Activated CD8-positive, alpha-beta memory T cell treated with anti-CD3 and anti-CD28 coated beads, Interleukin-2, amount 10 ng/mL, durations not matched to agents 7 days and 5 days (primary cell): ENCODE measurements at places on chromosomes 6 and 20. TPM values are rescaled to one million over a fixed set of nuclear protein-coding genes. Genes with fewer than 3 reads are reported as not detected.

DNA sequence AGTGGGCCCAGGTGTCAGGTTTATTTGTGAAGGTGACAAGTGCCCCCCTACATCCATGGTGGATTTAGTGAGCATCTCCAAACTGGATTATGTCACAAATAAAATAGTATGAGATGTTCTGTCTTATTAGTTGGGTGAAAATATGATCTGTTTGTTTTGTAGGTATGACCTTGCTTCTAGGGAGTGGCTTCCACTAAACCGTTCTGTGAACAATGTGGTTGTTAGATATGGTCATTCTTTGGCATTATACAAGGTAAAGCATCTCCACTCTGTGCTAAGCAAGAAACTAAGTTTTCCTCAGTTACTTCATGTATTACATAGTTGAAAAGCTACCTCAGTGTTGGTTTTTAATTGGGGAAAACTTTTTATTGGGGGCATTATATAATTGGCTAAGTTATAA is 88.4 kb downstream of the ATRN start:
- DNase-seq = no peak

DNA sequence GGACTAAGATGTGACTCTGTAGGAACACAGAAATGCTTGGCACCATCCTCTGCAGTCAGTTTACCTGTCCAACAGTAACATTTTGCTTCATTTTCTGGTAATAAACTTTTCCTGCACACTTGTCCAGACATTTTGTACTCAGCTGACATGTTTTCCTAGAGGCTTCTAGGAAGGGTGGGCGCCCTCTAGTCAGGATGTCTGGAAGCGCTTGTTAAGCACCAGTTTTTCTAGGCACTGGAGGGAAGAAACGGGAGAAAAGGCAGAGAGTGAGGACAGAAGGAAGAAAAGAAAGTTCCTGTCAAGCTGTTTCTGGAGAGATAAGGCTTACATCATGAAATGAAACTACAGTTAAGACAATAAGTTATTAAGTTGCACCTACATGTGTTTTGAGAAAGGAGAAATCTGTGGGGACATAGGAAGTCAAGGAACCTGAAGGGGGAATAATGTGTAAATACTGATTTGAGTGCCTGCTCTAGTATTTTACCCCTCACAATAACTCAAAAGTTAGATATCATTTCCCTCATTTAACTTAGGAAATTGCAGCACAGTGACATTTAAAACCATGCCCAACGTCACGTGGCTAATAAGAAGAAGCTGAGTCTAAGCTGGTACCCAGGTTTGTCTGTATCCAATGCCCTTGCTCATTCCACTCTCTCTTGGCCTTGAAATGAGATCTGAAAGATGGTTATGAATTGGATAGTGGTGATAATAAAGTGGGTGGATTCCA is 42.7 kb upstream of the TNFRSF21 start:
- DNase-seq = no peak

The SRMS gene
- total RNA-seq = not detected

The ANKRD66 gene
- not detected for total RNA-seq

The TRIM31 gene
- not detected for total RNA-seq

DNA sequence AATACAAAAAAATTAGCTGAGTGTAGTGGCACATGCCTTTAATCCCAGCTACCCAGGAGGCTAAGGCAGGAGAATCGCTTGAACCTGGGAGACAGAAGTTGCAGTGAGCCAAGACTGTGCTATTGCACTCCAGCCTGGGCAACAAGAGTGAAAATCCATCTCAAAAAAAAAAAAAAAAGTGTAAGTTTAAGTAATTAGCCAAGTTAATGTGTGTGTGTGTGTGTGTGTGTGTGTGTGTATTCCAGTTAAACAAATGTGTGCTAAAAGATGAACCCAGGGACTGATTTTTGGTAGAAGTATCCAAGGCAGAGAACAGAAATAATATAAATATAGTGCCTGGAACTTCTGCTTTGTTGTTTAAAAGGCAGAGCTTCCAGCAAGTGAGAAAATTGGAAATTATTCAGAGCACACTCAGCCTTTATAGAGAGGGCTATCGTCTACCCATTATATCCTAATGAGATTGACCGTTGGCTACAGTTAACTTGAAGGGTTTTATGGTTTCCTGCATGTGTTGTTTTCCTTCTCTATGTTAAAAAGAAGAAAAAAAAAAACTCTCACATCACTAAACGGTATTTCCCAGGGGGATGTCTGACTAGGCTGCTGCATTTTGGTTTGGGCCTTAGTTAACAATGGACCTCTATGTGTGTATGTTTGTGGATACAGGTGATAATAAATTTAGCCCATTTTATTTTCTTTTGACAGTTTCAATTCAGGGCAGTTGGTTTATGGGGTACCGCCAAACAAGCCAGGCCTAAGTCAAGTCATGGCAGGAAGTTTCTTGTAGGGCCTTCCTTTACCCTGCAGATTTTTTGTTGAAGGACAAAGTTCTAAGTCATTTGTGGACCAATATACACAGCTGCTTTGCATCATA is 9.8 kb downstream of the SOX4 start:
- DNase-seq = no peak

- DNase-seq = no peak
Measured at GRCh38 chr20:1555952-1556351, 1.6 kb downstream of the SIRPD start.

The CCDC170 gene
- not detected for total RNA-seq

GRCh38 chr6:81988871-81989270 is 236.4 kb upstream of the TENT5A start:
- no peak for DNase-seq

DNA sequence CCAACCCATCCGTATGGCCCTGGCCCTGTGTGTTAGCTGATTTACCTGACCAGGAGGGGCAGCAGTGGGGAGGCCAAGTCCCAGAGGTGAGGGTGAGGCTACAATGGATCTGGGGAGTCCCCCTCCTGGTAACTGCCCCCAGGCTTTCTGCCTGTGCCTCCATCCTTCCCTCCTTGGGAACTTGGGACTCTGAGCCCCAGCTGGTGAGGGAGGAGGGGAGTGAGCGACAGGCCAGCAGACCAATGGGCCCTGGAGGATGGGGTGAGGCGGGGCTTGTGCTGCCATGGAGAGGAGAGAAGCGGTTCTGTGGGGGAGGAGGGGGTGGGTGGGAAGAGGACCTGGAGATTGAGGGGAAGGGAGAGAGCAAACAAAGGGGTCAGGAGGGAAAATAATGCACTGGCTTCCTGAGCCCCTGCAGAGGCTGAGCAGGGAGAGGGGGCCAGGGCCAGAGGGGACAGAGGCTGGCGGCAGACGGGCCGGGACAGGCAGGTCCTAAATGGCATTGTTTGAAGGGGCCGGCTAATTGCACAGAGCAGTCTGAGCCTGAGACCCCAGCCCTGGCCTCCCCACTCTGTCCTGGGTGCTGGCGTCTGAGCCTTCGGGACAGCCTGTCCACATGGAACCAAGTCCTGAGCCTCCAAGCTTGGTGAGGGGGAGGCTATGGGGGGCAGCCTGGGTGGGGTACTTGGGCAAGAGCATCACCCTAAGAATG is 17.5 kb downstream of the DNMT3B start:
- no peak for DNase-seq

DNA sequence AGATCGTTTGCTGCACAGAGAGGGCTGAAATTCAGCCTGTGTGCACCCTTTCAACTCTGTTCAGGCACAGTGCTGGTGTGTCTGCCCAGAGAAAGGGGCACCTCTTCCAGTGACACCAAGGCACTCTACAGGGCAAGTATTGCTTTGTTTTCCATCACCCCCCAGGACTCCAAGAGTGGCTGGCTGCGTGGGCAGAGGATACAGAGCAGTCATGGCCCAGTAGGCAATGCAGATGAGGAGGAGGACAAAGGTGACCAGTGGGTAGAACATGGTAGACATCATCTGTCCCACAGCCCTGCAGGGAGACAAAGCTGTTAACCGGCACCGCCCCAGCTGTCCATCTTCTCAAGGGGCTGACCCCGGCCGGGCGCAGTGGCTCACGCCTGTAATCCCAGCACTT is 6.7 kb upstream of the NEU1 start:
- DNase-seq = no peak

- no peak for DNase-seq
Measured at GRCh38 chr6:38057994-38058393, 238.5 kb downstream of the ZFAND3 start.

DNA sequence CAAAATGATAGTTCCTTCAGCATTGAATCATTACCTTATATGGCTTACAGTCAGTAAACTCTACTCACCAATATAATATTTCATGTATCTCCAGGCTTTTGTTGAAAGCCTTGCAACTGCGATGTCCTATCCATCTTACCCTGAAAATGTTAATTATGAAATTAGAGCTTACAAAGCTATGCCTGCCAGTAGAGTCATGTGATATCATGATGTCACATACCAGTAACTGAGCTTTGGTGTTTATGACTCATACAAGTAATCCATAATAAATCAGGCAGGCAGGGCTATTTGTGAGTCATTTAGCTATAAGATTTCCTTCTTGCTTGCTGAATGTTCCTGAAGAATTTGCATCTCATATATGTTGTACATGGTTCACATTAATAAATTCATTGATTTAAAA is 44.9 kb upstream of the FAM83B start:
- DNase-seq = no peak

The BTBD3 gene
- 0.64 TPM for total RNA-seq

GRCh38 chr20:46872328-46873211 is 22.1 kb upstream of the EYA2 start:
- no peak for DNase-seq

The SLC2A10 gene
- not detected for total RNA-seq

DNA sequence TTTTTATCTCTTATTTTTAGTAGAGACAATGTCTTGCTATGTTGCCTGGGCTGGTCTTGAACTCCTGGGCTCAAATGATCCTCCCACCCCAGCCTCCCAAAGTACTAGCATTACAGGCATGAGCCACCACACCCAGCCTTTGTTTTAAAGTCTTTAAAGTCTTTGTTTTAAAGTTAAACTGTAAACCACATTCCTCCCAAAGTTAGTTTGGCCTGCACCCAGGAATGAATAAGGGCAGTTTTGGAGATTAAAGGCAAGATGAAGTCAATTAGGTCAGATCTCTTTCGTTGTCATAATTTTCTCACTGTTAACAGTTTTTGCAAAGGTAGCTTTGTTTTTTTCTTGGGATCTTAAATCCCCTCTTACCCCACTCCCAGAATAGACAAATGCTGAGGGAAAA is 63.8 kb downstream of the UBR2 start:
- DNase-seq = no peak

The TULP1 gene
- not detected for total RNA-seq

GRCh38 chr6:5214570-5215052 is 46.1 kb downstream of the LYRM4 start:
- DNase-seq = peak; percentile 50

DNA sequence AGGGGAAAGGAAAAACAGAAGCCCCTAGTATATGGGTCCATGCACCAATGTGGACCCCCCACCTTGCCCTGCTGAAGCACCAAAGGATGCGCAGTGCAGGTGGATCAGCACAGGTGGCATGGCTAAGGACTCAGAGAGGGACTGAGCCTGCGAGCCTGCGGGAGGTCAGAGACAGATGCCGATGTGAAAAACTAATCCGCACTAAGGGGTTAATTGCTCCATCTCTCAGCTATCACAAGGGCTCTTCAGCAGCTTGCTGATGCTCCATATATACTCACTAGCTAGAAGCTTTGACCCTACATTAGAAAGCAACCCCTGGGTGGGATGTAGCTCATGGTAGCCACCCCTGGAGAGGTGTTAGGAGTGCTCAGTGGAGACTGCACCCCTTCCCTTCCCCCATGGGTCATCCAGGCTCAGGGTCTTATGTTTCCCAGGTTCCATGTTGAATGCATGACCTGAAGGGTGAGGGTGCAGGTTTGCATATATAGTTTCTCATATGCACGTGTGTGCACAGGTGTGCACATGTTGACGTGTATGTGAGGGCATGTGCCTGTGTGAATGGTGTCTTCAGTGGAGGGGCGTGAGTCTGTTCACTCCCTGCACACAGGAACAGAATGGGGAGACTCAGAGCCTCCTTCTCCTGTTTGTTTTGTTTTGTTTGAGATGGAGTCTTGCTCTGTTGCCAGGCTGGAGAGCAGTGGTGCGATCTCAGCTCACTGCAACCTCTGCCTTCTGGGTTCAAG is 13.4 kb upstream of the IP6K3 start:
- DNase-seq = no peak

GRCh38 chr6:33672808-33673207 is 38.7 kb downstream of the UQCC2 start:
- no peak for DNase-seq

DNA sequence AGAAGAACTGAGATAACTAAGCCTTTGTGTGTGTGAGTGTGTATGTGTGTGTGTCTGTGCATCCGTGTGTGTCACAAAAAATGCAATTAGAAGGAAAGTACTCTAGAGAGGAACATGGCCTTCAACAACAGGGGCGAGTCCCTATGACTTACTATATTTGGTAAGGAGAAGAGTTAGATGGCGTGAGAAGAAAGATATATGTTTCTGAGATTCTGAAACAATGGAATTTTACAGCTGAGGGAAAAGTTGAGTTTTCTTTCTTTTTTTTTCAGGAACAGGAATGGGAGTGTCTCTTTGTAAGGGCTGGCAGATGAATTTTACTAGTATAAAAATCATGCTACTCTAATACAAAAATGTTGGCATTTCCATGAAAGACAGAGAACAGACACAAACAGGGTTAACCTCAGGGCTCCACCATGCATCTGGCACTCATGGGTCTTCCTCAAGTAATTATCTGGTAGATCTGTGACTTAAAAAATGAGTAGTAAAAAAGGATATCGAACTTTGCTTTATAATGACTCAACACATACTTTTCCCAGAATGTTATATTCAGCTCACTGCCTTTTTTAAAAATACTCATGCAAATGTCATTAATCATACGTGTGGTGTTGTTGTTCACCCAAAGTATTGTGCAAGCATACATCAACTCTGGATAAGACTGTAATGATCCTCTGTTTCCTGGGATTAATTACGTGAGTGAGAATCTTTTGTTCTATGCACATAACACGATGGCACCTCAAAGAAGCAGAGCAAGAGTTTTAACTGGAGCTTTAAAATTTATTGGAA is 12.8 kb upstream of the SASH1 start:
- DNase-seq = no peak

DNA sequence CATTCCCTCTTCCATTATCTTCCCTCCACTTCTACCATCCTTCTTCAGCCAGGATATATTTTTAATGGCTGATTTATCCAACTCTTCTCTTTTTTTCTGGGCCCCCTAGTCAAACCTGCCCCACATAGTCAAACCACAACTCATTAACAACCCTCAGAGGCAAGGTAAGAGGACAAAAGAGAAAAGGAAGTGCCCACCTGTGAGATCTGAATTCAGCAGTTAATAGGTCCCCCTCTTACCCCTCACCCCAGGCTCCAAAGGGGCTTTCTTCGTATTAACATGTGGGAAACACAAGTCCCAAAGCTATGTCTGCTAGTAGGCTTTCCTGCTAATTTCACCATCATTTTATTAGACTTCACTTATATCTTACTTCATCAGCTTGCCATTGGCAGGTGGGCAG is 44.1 kb upstream of the TSPYL1 start:
- DNase-seq = no peak

The MAS1 gene
- total RNA-seq = not detected

The ZBTB46 gene
- total RNA-seq = 0.15 TPM

The ALDH5A1 gene
- 3.7 TPM for total RNA-seq
